Hippocampal formation (tissue), 2 donors: ENCODE measurements at places on chromosomes 2 and 18.

- DNase-seq: no peak
Observed at GRCh38 chr2:143974262-143974661, 545.7 kb downstream of the ZEB2 start.

- no peak for DNase-seq
Observed at GRCh38 chr18:59359576-59359952, 499 bp upstream of the LMAN1 start.

DNA sequence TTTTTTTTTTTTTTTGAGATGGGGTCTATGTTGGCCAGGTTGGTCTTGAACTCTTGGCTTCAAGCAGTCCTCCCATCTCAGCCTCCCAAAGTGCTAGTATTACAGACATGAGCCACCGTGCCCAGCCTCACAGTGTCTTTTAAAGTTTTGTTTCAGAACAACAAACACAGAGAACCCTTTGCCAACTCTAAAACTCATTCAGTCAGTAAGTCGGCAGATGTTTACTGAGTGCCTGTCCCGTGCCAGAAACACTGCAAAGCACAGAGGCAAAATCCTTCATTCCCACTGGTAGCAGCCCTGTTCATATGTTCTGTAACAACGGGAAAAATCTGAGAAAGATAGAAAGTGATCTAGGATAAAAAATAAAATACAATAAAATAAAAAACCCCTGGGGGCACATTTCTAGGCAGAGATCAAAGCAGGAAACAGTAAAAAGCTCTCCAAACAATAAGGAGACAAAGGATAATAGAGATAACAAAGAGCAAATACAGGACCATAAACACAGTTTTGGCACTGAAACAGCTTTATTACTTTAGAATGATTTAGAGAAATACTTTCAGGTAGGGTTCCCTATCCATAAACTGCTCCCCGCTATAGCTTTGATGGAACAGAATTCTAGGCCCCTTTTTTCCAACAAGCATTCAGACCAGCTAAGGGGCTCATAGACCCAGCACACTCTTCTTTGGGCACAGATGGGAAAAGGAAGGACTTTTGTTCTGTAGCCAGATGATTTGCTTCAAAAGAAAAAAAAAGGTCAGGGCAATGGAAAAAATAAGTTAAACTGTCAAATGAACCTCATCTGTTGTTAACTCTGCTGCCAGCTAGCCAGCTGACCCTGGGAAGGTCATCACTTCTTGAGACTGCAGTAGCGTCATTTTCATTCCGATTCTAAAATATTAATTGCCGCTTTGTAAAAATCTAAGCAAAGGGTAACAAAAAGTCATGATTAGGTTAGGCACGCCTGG lies 212.3 kb downstream of the CDH20 start:
- DNase-seq: no peak

GRCh38 chr2:23456396-23456795 lies 71.4 kb downstream of the KLHL29 start:
- no peak for DNase-seq

- DNase-seq: no peak
Observed at GRCh38 chr18:62088156-62088555, 98.7 kb downstream of the PIGN start.
